ENCODE measurements at places on chromosomes 3 and 15.
A peak's percentile ranks its signal among the peaks of the same experiment; 100 is the strongest.

DNA sequence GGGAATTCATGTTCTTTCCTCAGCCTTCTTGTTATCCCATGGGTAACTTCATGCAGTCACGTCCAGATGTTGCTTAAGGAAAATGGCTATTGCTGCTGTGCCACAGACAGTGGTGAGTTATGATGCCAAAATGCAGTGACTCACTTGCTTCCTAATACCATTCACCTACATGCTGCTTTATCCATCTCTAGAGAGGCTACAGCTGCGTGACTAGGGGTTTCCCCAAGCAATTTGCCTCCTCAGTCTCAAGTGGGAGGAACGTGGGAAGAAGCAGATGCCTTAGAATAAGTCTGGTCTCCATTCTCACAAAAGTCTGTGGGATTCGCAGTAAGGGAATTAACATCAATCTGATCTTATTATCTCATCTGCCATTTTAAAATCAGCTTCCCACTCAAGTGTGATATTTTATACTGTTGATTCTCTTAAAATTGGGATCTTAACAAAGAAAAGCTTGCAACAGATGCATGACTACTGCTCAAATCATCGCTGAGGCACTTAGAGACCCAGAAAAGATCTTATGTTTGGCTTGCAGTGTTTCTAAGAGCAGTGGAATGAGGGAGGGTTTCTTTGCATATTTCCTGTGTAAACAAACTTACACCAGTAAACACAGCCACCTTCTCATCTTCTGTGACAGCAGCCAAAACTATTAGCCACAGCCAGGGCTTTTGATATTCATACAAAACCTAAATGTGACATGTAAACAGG is 62.0 kb upstream of the ACP3 start:
- DNase-seq: no peak

GRCh38 chr3:88030210-88030609 is 28.6 kb downstream of the CGGBP1 start:
- no peak for DNase-seq

DNA sequence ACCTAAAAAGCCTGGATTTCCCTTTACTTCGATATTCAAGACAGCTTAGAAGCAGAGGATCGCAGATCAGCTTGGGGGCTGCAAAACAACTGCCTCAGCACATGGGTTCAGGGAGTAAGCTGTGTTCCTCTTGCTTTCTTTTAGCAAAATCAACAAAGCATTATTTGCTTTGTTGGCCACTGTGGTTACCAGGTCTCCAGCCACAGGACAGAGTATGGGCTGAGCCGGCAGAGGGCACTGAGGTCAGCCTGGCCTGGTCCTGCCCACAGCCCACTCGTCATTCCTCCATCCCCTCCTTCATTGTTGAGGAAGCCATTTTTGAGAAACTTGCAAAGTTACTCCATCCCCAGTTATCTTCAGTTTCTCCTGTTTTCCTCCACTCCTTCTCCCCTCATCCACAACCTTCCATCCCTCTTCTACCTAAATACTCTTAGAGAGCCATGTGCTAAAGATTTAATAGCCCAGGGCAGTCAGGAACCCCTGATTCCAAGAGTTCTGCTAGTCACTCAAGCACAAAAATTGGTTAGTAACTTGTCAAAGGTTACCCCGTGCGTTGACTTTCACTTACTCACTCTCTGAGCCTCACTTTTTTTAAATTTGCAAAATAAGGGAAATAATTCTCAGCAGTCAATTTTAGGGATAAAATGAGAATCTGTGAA is 60.0 kb upstream of the HES1 start:
- no peak for DNase-seq

DNA sequence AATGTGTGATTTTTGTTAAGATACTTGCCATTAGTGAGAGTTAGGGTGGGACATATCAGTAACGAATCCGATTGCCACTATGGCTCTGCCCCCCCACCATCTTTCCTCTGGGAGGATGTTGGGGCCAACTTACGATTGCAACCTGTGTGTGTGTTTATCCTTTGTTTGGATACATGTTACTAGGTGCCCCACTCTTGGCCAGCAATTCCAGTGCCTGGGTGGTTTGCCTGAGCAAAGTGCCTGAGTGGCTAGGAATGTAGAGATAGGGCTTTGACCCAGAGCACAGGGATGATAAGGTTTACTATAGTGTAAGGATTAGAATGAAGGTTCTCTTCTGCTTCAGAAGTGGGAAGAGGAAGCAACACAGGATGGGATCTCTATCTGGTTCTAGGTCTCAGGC is 231.8 kb downstream of the TP63 start:
- no peak for DNase-seq

DNA sequence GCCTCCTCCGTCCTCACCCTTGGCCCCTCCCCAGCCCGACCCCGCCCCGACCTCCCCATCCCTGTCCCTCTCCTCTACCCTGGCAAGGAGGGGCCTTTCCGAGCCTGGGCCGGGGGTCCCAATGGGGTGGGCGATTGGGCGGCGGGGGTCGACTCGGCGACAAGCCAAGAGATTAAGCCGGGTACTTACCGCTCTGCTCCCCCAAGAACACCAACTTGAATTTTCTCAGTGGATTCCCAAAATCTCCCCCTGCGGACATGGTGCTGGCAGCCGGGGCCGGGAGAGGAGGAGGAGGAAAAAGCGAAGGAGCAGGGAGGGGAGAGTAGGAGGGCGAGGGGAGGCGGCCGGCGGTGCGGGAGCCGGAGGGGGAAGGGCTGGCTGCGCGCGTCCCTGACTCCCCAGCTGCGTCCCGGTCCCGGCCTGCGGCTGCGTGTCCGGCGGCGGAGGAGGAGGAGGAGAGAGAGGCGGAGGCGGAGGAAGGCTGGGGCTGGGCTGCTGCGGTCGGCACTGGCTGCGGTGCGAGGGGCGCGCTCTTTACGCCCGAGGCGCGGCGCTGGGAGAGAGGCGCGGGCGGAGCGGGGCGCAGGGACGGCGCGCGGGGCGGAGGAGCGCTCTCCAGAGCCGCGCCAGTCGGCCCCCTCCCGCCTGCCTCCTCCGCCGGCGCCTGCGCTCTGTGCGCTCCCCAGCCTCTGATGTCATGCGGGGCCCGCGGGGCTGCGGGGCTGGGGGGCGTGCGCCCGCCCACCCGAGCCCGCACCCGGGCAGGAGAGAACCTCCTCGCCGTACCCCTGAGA is at the start of gene RAB6B:
Gene RAB6B, minus strand, starts transcription at position 675 of the 794 bp plus-strand sequence. Its CDS starts 416 bp downstream, at position 259.
- peak; percentile 83 for DNase-seq

DNA sequence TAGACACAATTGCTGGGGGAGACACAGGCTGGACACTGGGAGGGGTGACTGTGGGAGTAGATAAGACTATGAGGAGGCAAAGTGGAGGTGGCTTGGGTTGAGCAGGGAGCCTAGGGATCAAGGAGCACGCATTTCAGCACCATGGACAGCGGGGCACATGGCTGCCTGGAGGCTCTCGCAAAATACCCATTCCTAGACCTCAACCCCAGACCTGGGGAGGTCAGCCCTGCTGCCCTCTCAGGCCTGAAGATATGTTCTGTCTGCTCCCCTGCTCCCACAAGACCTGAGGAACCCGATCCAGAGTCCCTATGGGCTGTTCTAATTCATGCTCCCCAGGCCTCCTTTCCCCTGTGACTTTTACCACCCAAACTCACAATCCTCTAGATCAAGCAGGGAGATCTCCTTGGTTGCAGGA is 16.0 kb upstream of the CPEB1 start:
- DNase-seq: peak; percentile 76

GRCh38 chr3:194287374-194287773 is 63.8 kb downstream of the CPN2 start:
- DNase-seq: no peak

DNA sequence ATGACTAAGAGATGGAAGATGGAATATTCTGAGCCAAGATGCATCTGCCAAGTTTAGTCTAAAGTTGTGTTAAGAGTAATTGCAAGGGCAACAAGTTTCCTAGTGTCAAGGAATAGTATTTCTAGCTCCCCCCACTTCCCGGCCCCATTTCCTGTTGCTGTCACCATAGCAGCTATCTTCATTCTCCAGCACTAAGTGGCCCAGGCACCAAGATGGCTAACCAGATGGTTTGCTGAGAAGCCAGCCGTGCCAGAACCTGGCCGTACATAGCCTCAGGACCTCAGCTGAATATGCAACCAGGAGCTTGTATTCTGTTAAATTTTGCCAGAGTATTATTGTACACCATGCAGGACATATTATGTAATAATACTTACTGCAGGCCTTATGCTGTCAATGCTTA is 108.8 kb upstream of the UMPS start:
- DNase-seq: no peak

GRCh38 chr3:109643590-109643989 is 306.2 kb upstream of the DPPA4 start:
- no peak for DNase-seq

DNA sequence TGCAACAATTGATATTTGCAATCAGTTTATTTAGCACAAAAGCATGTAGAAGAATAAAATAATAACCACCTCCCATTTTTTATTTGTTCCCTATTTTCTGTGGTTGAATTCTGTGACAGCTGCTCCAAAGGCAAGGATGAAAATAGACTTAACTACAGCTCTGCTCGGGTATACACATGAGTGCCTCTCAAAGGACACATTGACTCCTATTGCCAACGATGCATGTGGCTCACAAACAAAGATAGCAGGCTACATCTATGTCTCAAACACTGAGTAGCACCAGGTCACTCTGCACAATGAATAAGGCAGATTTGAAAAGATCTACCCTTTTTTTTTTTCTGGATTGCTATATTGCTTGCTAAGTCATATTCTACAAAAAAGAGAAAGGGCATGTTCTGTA is 612.9 kb downstream of the ROBO1 start:
- no peak for DNase-seq

DNA sequence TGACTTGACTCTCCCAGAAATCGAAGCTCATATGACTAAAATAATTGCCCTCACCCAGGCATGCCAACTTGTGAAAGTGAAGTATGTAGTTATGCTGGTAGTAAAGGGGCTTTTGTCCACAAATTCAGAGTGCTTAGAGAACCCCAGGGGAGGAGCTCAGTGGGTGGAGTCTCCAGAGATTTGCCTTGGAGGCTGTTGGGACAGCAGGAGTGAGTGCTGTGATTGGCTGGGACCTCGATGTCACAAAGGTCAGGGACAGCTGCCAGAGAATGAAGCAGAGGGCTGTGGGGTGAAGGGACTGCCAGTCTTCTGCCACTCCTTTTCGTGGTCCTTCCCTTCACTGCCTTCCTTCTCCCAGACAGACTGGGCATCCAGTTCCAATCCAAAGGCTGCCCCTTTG is 49.8 kb downstream of the ZNF445 start:
- no peak for DNase-seq

DNA sequence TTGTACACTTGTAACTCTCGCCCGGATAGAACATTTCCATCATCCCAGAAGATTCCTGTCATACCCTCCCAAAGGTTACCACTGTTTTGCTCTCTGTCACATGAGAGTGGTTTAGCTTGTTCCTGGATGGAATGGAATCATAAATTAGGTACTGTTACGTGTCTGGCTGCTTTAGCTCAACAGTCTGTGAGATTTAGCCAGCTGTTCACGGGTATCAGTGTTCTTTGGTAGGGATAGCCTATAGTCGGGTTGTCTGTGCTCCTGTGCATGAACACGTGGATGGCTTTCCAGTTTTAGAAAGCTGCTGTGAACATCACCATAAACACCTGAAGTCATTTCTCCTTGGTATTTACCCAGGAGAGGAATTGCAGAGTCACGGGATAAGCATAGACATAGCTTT is 58.2 kb upstream of the NR2C2 start:
- DNase-seq: no peak

GRCh38 chr3:136955813-136956212 is 2.0 kb upstream of the IL20RB start:
- no peak for DNase-seq

GRCh38 chr3:140766465-140766864 is 88.6 kb downstream of the TRIM42 start:
- DNase-seq: no peak

GRCh38 chr3:157436583-157437291 is at the start of gene PTX3:
Gene PTX3, plus strand, starts transcription at chr3:157436850. Its CDS starts 84 bp downstream, at chr3:157436934.
- DNase-seq: peak; percentile 81

GRCh38 chr3:113600418-113601182 is 68.2 kb downstream of the SIDT1 start:
- no peak for DNase-seq

DNA sequence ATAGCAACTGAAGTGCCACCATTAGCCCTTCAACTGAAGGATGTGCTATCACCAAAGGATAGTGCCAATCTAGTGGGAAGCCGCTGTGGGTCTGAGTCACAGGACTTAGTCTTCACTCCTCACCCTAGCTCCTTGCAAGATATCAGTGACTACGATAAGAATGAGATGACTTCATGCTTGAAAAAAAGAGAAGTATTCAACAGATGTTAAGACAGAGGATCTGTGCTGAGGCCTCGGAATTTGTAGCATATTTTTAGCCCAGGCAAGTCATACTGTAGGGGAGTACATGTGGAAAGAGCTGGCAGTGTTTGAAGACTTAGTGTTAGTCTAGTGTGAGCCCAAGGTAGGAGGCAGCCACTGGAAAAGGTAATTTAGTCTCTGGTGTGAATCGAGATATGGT is 270.7 kb upstream of the LRTM1 start:
- DNase-seq: no peak

- no peak for DNase-seq
These were observed 3.1 kb downstream of the PPP1R2 start for GRCh38 chr3:195540027-195540426.

GRCh38 chr3:128263946-128264345 is 110.7 kb downstream of the EEFSEC start:
- DNase-seq: no peak

GRCh38 chr3:53489787-53490458 is 4.5 kb upstream of the CACNA1D start:
- DNase-seq: no peak

DNA sequence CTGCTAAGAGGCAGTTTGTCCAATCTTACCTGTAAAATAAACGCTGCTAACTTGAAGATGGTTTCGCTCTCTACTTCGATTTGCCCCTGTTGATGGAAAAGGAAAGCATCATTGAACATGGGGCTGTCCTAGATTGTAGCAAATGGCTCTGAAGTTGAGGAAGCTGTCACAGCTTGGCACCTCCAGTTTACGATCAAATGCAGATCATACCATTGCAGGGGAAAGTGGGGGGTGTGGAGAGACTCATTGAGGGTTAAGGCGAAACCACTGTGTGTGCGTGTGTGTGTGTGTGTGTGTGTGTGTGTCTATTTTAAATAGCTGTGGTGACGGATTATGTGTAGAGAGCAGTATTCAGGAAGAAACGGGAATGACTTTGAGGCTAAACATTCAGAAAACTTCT is 127.6 kb upstream of the LMOD3 start:
- no peak for DNase-seq

DNA sequence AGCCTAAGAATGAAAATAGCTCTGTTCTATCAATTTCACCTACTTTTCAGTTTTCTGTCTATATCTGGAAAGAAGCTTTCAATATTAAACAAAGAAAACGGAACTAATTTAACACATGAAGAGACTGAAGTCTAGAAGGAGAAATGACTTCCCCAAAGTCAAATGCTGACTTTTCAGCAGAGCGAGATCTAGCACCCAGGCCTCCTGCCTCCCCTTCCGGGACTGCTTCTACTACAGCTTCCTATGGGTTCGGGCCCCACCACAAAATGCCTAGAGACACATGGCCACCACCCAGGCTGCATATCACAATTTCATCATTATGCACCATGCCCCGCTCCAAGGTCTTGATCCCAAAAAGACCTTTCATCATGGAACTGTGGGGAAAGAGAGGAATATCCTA is 104.5 kb downstream of the SST start:
- DNase-seq: no peak

Data from posterior vena cava (tissue), 2 donors.